Left cardiac atrium (tissue), 4 donors: ENCODE measurements at places on chromosomes 2 and 18.

- no peak for DNase-seq
Observed at GRCh38 chr2:104474716-104475115, 379.2 kb upstream of the POU3F3 start.

GRCh38 chr2:37816036-37816435 lies 109.1 kb upstream of the RMDN2 start:
- no peak for DNase-seq

DNA sequence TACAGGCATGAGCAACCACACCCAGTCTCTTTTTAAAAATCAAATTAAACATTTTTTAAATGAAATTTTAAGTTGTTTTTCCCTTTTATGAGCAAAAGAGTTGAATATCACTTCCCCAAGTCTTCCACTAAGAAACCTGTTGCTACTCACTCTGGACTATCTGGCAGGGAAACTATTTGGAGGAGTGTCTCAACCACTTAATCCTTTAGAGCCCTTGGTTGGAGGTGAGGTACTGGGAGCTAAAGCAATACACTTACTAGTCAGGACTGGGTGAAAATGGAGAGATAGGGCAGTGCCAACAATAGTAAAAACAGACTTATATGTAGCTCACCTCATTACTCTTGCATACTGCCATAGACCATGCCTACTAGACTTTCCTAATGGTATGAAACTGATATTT lies 135.5 kb downstream of the RND3 start:
- no peak for DNase-seq

DNA sequence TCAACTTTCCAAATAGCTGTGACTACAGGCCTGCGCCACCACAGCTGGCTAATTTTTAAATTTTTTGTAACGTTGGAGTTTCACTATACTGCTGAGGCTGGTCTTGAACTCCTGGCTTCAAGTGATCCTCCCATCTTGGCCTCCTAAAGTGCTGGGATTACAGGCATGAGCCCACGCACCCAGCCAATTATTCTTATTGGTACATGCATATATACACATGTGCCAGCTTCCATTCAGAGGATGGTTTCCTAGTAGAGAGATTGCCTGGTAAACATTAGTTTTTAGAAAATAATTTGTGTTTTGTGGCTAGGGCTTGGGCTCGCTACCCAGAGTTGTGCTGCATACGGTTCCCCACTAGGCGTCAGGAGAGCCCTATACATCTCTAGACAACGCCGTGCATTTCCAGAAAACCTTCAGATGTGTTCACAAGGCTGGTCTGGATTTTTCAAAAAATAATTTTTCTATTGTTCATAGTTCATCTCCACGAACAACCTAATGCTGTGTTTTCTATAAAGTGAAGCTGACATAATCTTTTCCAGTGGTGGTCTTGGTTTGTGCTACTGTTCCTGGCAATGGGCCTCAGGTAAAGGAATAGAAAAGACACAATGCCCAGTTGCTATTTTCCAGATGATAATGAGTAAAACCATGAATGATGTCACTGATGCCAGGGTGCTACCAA lies 14.6 kb upstream of the AFG3L2 start:
- DNase-seq, result peak; percentile 56

GRCh38 chr18:38329145-38329544 lies 763.5 kb upstream of the CELF4 start:
- DNase-seq, result no peak

DNA sequence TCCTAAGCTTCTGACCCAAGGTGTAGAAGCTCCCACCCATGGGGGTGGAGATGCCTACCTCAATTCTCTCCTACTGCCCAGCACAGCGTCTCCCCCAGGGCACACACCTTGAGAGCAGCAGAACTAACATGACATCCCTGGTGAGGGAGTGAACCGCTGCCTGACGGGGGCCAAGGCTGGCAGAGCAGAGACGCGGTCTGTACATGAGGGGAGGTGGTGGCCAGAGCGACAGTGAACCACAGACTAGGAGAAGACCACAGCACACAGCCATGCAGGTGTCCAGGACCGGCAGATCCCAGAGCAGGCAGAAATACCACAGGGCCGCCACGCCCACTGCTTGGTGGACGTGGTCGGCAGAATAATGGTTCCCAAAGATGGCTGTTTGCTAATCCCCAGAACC lies 40.4 kb downstream of the TFCP2L1 start:
- no peak for DNase-seq

DNA sequence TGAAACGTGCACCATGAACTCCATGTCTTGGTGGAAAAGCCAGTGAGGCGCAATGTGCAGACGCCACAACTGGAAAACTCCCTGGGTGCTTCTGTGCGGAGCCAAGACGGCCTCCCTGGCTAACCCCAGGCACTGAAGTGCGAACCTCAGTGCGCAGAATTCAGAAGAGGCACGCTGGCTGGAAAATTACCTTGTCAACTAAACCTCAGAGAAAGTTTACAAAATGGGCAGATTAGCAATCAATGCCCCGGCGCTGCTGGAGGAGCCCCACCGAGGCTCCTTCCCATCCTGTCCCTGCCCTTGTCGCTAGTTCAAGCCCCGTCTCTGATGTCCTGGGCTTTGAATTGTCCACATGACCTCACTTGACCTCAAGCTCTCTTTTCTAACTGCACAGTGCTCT lies 22.2 kb downstream of the SNORC start:
- DNase-seq, result no peak

GRCh38 chr2:72718876-72719275 lies 107.0 kb downstream of the EXOC6B start:
- no peak for DNase-seq

DNA sequence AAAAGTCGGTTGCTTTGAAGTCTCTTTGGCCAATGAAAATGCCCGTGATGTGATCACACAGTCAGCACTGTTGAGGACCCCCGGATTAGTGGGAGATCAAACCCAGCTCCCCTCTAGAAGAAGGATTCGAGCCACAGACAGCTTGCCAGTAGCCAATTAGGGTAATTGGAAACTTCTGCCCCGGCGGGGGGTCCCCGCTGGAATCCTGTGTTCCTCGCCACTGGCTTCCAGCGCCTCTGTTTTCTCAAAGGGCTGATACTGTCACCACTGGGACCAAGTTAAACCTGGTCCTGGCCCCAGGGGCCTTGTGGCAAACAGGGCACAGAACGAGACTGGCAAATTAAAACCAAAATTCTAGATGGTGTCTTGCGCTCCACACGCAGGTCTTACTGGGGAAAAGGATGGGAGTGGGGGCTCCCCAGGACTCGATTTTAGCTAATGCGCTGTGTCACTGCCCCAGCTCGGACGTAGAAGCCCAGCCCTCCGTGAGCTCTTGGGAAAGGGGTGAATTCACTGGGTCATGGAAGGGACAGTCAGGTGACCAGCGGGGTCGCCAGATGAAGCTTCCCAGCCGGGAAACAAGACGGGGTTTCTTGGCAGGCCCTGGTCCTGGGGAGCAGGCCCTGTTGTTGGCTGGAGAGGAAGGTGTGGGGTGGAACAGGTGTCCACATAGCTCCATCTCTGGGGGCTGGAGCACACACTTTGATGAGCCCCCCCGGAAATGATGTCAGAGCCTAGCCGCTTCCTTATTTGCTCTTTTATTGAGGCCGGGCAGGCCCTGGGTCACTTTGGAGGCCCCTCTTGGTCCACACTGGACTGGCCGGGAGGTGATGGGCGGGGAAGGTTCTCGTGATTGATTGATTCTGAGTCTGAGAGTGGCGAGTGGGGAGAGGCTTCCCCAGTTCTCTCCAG lies 90.2 kb downstream of the SMAD7 start:
- DNase-seq, result peak; percentile 19

- no peak for DNase-seq
Observed at GRCh38 chr2:149129433-149129832, 90.9 kb downstream of the LYPD6B start.

DNA sequence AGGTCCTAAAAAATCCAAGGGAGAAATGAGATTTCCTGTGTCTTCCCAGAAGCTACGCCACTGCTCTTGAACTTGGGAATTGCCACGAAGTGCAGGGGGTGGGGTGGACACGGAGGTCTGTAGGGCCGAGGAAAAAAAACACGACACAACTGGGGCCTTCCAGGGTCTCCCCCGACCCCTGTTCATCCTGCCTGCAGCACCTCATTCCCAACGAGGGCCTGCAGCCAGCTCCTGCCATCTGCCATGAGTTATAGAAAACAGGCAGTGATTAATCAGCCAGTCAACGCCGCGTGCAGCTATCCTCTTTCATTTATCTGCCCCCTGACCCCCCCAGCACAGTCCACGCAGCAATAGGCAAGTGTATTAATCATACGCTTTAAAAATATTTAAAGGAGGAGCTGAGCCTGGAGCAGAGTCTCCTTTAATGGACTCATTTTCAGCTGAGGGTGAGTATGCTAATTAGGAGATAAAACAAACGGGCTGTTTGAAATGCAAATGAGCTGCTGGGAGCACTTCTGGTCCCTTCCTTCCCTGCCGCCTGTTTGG lies 209.9 kb downstream of the TFCP2L1 start:
- DNase-seq, result peak; percentile 61

DNA sequence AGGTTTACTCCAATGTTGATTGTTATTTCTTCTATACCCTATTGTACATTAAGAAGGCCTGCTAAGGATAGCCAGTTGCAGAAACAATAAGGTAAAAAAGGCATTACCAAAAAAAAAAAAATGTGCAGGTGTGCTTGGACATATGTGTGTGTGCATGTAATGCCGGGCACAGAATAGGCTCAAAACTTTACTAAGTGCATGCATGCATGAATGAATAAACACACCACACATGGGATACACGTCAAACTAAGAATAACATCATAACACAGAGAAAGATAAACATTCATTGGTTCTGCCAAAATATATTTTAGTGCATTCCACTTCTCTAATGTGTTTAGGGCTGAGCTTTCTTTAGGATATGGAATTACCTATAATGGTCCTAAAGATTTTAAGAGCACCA lies 298.2 kb downstream of the TCF4 start:
- no peak for DNase-seq

DNA sequence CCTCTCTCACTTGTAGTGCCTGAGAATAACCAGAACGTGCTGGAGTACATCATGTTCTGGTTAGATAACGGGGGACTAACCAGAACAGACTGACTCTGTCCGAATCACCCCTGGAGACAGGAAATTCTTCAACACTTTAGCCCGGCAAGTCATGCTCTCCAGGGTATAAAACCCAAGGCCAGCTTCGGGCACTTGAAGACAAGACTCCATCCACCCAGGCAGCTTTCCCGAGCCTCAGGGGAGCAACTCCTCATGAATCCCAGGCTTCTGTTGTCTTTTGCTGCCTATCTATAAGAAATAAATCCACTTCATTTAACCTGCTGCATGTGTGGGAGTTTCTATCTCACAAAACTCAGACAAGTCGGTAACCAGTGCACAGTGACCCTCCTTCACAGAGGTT lies 99.6 kb downstream of the KCNF1 start:
- no peak for DNase-seq

DNA sequence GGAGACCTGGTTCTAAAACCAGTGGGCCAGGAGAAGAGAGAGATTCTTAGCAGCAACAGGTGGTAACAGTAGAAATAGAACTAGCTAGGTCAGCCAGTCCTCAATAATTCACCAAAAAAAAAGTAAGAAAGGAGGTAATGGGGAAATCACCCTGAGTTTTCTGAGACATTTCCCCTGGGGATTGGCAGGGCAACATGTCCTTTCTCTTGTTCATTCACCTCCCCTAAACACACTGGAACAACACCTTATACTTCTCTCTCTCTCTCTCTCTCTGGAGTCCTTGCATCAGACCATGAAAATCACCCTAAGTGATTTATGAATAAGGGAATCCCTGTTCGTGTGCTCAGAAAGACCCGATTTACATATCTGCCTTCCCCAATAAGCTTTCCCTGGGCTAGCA lies 64.8 kb downstream of the COX7A2L start:
- no peak for DNase-seq

- no peak for DNase-seq
Observed at GRCh38 chr18:251572-251971, 16.3 kb downstream of the THOC1 start.

DNA sequence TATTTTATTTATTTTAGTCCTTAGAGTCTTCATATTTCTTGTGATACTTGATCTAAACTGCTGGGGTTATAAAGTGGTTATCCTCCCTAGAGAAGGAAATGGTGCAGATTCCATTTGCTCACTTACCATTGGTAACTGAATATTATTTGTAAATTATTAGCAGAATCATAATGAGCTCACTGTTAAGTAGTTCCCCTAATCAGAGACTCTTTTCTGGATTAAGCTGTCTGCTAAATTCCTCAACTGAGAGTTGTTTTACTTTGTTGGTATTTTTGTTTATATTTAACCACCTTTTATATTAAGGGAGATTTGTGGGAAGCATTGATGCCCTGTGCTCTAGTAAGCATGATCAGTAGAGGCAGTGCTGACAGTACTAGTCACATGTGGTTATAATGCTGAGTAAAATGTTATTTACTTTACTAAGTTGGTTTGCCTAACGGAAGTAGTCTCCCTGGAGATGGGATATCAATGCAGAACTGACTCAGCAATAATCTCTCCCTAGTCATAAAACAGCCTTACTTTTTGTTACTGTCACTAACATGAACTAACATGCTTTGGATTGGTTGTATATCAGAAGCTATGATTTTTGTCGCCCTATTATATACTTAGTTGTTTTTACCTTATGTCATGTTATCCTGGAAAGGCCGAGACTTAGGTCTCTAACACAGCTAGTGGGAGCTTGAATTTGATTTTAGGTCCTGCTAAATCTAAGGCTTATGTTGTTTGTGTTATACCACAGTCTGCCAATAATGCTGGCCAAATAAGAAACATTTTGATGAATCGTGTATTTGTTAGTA lies 166.7 kb downstream of the MCFD2 start:
- no peak for DNase-seq

GRCh38 chr2:25810428-25810827 lies 67.9 kb downstream of the ASXL2 start:
- DNase-seq, result no peak

DNA sequence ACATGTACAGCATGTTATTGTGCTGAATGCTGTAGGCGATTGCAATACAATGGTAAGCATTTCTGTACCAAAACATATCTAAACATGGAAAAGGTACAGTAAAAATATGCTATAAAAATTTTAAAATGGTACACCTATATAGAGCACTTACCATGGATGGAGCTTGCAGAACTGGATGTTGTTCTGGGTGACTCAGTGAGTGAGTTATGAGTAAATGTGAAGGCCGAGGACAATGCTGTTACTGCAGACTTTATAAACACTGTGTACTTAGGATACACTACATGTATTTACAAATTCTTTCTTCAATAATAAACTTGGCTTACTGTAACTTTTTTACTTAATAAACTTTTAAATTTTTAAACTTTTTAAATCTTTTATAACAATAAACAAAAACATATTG lies 473.4 kb upstream of the UBE2E3 start:
- no peak for DNase-seq

- no peak for DNase-seq
Observed at GRCh38 chr2:96525211-96525507, 11.4 kb upstream of the ARID5A start.

GRCh38 chr18:47593744-47594472 lies 336.6 kb downstream of the SMAD2 start:
- no peak for DNase-seq

DNA sequence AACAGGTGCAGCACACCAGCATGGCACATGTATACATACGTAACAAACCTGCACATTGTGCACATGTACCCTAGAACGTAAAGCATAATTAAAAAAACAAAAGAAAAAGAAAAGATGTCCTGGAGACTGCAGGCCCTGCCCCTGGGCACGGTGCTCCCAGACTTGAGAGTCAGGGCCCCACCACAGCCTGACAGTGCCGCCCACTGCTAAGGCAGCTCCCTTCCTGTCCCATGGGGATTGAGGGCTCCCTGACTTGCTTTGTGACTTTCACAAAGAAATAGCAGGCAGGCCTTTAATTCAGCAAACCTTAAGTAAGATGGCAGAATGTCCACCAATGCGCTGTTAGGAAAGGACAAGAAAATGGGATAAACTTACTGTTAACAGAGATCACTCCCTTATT lies 116.8 kb downstream of the NDUFA10 start:
- DNase-seq, result no peak

- no peak for DNase-seq
Observed at GRCh38 chr18:3054780-3055179, 41.8 kb upstream of the LPIN2 start.
